Sigmoid colon (tissue), 7 donors: ENCODE measurements at places on chromosomes 16 and 17. TPM values are rescaled to one million over a fixed set of nuclear protein-coding genes. Genes with fewer than 3 reads are reported as not detected.

DNA sequence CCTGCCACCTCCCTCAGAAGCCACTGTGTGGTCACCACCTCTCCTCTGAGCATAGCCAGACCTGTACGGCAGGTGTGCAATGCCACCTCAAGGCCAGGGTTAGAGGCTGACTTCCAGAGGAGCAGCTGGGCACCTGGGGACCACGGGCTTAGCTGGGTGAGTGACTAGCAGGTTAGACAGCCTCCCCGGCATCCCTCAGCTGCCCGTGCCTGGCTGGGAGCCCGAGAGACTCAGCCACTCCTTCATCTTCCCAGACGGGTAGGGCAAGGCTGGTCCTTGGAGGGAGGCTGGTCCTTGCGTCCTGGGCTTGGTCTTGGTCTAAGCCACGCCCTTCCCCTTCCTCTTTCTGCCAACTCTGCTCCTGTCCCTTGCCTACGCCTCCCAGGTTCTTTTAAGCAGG lies 7.8 kb downstream of the CRHR1 start:
- no peak for DNase-seq

GRCh38 chr16:35636480-35637230 lies 2177.2 kb downstream of the TP53TG3F start:
- DNase-seq: no peak

- DNase-seq: no peak
Measured at GRCh38 chr16:22320572-22321339, 23.5 kb downstream of the POLR3E start.

- no peak for DNase-seq
Measured at GRCh38 chr16:82004601-82005000, 6.7 kb downstream of the SDR42E1 start.

GRCh38 chr17:78716814-78717393 lies 65.2 kb downstream of the CYTH1 start:
- peak; percentile 91 for DNase-seq

DNA sequence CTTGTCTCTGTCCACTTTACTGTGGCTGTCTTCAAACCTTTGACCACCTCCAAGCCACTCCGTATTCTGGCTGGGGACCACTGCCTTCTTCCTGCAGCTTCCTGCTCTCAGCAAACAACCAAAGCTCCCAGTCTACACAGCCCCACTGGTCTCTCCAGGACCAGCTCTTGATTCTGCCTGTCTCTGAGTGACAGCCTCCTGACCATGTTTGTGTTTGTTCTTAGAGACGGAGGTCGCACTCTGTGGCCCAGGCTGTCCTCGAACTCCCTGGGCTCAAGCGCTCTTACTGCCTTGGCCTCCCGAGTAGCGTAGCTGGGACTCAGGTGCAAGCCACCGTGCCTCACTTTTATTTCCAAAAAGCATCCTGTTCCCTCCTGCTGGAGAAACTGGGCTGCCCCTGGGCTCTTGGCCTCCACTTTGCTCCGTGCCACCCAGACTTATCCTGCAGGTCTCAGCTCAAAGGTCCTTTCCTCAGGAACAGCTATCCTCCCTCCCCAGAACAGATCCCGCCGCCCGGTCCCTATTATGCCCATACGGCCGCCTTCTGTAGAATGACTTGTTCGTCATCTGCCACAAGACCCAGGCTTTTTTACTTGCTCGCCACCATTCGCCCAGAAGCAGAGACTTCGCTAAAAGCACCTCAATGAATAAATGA lies 9.1 kb downstream of the MNT start:
- no peak for DNase-seq

GRCh38 chr17:73582359-73582758 lies 61.9 kb downstream of the SDK2 start:
- DNase-seq: no peak

DNA sequence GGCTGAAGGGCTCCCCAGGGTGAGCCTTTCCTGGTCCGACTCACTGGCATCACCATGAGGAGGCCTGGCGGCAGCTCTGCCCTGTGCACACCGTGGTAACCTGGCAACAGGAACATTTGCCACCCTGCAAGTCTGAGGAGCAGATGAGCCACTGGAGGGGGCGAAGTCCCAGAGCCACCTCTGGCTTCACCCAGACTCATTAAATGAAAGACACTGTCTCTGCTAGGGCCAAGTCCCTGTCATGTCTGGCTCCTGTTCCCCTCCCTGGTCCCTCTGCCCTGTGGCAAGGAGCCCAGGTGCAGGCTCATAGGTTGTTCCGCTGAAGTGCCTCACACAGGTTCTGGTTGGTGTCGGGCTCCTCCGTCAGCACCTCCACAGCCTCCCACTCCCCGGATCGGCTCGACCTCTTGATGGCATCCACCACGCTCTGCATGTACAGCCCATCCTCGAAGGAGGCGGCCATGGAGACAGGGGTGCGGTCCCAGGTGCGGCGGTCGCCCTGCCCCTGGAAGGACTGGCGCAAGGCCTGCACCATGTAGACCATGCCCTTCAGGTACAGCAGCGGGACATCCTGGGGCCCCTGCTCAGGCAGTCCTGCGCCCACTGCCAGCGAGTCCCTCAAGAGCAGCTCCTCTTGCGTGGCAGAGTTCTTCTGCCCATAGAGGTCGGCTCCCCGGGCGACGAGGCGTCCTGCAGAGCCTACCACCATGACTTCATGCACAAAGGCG lies 8.4 kb downstream of the C16orf86 start:
- no peak for DNase-seq

DNA sequence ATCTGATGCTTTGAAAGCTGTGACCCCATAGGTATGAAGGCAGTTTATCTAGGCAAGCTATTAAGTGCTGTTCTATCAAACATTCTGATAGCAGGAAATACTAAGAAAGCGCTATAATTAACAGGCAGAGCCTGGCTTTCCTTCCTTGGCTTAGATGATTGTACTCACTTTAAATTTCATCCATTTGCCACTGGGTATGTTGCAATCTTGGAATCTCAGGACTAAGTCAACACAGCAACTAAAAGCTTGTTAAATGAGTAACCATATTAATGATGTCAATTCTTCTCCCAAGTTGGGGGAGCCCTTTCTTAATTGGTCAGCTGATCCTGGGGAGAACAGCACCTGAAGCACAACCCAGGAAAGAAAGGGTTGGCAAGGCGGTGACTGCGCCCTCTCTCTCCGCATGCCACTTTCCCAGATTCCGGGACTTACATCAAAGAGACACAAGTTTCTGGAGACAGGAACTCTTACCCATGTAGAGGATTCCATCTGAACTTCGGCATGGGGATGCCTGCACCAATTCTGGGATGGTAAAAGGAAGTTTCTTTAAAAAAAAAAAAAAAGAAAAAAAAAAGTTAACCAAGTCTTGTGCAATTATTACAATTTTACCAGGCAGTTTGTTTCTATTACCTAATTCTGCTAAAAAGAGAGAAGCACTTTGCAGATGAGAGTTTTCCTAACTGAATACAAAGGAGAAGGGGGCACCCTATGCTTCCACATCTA lies 54.4 kb upstream of the ICAM2 start:
- DNase-seq: no peak

DNA sequence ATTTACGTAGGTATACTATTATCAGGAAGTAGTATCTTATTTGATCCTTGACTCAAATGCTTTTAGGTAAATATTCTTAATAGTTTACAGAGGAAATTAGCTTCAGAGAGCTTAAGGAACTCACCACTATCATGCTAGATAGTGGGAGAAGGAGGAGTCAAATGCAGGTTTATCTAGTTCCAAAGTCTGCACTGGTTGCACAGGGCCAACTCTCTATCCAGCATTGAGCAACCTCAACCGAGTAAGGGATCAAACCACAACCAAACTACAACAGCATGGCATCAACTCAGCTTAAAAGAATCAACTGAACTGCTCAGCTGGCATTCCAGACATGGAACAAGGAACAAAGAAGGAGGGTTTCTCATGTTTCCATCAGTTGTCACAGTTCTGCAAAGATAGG lies 306.0 kb downstream of the MAF start:
- no peak for DNase-seq

DNA sequence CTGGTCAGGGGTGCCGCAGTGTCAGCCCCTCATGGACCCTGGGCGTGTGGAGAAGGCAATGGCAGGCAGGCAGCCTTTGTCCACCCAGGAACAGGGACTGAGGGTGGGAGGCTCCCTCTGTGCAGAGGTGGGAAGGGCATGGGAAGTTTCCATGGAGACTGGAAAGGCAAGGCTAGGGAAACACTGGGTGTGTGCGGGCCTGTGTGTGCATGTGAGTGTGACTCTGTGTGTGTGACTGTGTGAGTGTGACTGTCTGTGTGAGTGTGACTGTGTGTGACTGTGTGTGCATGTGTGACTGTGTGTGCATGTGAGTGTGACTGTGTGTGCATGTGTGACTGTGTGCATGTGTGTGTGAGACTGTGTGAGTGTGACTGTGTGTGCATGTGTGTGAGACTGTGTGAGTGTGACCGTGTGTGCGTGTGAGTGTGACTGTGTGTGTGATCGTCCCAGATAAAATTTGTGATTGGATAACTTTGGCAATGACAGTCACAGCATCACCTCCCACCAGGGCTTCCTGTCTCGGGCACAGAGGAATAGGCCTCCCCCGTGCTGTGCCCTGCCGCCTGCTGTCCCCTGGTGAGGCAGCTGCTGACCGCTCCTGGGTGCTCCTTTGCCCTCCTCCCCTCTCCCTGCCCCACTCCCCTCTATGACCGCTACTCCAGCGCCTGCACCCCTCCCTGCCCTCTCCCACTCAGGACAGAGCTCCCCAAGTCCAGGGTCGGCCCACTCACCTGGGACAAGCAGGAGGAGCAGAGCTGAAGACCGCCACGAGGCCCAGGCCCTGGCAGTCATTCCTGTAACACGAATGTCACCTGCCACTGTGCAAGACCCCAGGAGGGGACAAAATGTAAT lies 698 bp downstream of the CD300C start:
- DNase-seq: no peak

- DNase-seq: no peak
Measured at GRCh38 chr17:34163646-34164045, 91.4 kb upstream of the CCL2 start.

GRCh38 chr17:69711541-69711940 lies 297.0 kb downstream of the MAP2K6 start:
- no peak for DNase-seq

DNA sequence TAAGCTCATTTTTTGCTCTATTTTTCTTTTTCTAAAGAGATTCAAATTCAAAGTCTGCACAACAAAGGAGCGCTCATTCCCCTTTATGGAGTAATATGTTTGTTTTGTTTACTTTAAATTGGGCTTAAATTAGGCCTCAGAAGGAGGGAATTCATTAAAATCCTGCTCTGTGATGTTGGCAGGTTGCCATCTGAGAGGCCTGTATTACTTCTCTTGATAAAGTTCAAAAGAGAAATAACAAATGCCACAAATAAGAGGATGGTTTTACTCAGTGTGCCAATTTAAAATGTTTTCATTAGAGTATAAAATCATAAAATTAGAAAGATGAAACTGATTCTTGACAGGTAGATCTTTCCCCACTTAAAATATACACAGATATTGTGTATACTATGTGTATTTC lies 54.5 kb upstream of the HLF start:
- no peak for DNase-seq

DNA sequence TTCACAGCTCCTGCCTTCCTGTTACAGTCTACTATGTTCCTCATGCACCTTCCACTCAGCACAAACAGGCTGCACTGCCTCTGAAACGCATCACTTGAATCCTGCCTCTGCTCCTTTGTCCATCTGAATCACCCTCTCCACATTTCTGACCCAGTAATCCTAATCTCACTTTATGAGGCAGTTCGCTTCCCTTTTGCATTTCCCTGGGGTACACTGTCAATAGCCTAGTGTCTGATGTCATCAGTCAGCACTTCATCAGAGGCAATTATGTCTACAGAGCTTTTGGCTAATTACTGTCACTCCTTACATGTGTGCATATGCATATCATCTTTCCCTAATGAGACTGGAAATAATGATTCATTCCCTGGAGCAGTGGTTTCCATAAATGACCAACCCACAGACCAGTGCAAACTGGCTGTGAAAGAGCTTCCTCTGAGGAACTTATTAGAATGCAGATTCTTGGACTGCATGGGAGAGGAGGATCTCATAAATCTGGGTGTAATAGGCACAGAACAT lies 23.6 kb downstream of the CA4 start:
- DNase-seq: no peak

- DNase-seq: peak; percentile 4
Measured at GRCh38 chr16:11682655-11683096, 14.4 kb downstream of the SNN start.

The CPHXL gene
- not detected for total RNA-seq

The NPIPA8 gene
- not detected for total RNA-seq

The TRPV3 gene
- total RNA-seq: 0.16 TPM

The CA7 gene
- total RNA-seq: not detected

The KRTAP16-1 gene
- not detected for total RNA-seq

The P2RX1 gene
- total RNA-seq: 15.5 TPM

The ASGR1 gene
- not detected for total RNA-seq

The OR1A1 gene
- not detected for total RNA-seq

The RECQL5 gene
- 11.1 TPM for total RNA-seq

The KRTAP4-9 gene
- not detected for total RNA-seq

The RNF157 gene
- 9.1 TPM for total RNA-seq

The CD300E gene
- 2.4 TPM for total RNA-seq
